ENCODE measurements at places on chromosomes 16 and 17.
A peak's percentile ranks its signal among the peaks of the same experiment; 100 is the strongest.

DNA sequence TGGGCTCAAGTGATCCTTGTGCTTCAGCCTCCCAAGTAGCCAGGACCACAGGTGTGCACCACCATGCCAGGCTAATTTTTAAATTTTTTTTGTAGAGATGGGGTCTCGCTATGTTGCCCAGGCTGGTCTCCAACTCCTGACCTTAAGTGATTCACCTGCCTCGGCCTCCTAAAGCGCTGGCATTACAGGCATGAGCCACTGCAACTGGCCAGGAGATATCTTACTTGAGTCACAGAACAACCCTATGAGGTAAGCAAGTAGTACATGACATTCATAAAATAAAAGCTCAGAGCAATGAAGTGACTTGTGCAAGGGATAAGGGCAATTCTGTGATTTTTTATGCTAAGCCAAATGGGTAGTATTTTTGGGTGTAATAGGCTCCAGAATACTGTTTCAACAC lies 57.3 kb downstream of the CDC27 start:
- no peak for DNase-seq

GRCh38 chr17:63293323-63294075 lies 152.6 kb downstream of the CYB561 start:
- DNase-seq: no peak

DNA sequence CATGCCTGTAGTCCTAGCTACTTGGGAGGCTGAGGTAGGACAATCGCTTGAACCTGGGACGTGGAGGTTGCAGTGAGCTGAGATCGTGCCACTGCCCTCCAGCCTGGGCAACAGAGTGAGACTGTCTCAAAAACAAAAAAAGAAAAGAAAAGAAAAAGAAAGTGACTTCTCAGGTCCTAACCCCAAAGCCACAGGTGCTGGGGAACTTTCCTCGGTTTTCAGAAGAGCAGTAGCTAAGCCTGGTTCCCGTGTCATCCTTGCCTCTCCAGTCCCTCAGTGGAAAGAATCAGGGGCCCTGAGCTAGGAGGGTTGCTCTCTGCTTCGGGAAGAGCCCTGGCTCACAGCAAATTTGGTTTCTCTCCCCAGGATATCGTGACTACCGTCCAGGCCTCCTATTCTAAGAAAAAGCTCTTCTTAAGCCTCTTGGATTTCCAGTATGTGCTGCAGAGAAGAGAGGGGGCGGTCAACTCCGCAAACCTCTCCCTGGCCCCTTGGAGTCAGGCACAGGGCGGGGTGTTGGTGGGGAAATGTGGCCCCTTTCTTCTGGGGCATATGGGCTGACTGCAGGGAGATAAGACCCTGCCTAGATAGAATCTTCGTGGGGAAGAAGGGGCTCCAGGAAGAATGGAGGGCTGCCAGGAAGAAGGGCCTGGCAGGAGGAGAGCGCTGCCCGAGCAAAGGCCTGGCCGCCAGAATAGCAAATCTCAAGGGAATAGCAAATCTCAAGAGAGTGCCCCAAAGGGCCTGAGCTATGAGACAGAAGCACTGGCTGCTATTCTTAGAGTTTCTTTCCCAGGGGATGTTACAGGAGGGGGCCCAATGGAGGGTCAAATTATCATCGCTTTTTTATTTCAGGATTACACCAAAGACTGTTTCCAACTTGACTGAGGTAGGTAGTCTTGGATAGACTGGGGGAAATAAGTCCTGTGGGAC lies 8.3 kb upstream of the NLRC5 start:
- no peak for DNase-seq

DNA sequence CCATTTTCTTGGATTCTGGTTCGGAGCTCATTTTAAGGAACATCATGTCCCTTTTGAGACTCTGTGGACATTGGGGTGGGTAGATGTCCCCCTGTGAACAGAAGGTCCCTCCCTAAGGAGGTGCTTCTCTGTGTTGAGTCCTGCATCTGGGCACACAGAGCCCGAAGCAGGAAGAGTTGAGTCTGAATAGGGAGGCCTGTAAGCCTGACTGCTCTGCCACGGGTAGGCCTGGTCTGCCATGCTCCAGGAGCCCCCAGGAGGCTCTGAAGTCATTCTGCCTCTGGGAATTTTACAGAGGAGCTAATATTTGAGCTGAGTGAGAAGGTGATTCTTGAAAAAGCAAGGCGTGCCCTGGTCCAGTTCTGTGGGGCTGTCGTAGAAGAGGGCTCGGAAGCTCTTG lies 50.6 kb downstream of the TENT4B start:
- no peak for DNase-seq

- no peak for DNase-seq
These were observed 7.0 kb downstream of the PLXDC1 start for GRCh38 chr17:39144416-39144840.

GRCh38 chr17:43360376-43360738 lies 38.4 kb upstream of the ARL4D start:
- DNase-seq: peak; percentile 55

DNA sequence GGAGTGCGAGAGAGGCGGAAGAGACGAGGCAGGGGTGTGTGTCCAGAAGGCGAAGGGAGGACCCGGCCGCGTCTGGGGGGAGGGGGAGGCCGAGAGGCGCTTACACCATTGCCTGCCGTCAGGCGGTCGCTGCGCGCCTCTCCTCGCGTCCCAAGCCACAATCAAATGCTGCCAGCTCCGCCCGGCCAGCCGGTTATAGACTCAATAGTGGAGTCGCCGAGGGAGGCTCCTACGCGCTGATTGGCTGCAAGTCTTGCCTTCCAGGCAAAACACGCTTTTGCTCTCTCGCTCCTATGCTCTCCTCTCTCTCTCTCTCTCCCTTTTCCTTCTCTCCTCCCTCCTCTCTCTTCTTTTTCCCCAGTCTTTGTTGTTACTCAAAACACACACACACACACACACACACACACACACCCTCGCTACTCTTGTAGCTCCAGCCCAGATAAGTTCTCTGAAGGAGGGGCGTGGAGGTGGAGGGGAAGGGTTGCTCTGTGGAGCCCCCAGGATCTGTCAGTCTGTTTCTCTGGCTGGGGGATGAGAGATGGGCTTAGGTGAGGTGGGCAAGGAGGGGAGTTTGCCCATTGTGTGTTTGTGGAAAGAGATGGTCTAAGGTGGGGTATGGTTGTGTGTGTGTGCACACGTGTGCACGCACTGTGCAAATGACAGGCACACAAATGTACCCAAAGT lies at the start of gene DLX3:
Gene DLX3 (minus strand): TSS at position 170 of the 684 bp plus-strand sequence. CDS start 226 bp downstream, outside the sequence.
- DNase-seq: no peak

- DNase-seq: no peak
These were observed 1.0 kb upstream of the ARMC5 start for GRCh38 chr16:31458073-31458843.

- DNase-seq: no peak
These were observed 5.7 kb downstream of the HS3ST3B1 start for GRCh38 chr17:14306596-14306995.

GRCh38 chr16:74743668-74744299 lies 30.8 kb downstream of the FA2H start:
- no peak for DNase-seq

DNA sequence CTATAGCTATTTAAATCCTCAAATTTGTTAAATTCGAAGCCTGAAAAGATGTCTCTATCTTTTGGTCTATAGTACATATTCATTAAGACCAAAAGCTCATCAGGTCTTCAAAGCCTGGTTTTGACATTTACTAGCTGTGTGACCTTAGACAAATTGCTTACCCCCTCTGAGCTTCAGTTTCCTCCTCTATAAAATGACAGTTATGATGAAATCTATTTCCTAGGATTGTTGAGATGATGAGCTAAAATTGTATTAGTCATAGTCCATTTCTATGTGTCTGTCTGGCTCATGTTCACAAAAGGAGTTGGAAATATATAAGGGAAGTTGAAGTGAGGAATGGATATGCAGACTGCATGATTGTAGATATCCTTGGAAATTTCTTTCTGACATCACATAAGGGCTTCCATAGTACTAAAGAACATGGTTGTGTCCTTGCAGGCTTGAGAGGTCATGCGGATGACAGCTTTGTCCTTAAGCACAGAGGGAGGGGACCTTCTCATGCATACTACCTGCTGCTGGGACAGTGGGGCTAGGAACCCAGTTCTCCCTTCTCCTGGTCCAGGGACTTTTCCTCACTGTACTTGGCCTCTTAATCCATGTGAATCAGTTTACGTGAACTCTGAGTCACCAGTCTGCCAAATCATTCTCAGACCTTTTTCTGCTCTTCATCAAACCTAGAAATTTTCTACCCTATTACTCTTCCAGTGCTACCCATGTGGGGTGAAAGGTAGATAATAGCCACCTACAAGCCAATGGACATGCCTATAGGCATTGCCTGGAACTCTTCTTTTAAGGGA lies 487.5 kb upstream of the SALL1 start:
- no peak for DNase-seq

- no peak for DNase-seq
These were observed 3.9 kb upstream of the CREBBP start for GRCh38 chr16:3884398-3884797.

GRCh38 chr16:14364386-14365199 lies 265.5 kb downstream of the PARN start:
- no peak for DNase-seq

DNA sequence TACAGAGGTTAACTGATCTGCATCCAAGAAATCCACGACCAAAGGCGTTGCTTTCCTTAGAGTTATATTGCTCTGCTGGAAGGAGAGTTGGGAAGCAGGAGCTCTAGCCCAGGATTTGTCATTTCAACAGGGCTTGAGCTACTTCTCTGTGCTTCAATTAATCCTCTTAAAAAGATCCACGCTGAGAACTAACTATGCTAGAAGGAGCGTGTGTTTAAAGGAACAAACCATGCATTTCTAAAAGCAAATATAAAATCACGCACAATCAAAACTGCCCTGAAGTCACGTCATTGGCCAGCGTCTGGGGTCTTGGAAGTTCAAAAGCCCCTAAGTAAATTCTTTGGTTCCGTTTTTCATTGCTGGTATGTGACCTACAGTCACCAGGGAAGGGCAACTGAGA lies 1.1 kb downstream of the ARL6IP1 start:
- no peak for DNase-seq

DNA sequence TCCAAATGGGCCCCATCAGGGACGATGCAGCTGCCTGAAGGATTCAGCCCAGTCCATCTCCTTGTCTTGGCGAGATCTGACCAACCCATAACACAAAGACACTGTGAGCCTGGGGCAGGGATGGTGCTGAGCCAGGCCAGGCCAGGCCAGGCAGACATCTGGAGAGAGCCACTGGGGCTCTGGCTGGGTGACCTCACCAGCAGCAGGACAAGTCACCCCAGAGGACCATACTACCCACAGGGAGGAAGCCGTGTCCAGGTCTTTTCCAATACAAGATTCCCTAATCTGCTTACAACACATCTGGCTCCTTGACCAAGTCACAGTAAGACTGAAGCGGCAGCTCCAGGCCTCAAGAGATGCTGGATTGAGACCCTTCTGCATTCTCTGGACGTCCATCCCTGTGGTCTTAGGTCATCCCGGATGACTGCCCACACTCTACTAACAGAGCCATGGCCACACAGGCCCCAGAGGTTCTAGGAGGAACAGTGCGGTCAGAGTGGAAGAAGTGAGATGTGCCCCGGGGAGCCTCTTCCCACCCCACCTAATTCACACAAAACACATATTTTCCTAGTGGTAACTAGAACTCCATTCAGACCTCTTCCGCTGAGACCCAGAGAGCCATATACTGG lies 81.8 kb upstream of the RCVRN start:
- no peak for DNase-seq

- DNase-seq: no peak
These were observed 16.3 kb downstream of the UNC45B start for GRCh38 chr17:35163886-35164285.

DNA sequence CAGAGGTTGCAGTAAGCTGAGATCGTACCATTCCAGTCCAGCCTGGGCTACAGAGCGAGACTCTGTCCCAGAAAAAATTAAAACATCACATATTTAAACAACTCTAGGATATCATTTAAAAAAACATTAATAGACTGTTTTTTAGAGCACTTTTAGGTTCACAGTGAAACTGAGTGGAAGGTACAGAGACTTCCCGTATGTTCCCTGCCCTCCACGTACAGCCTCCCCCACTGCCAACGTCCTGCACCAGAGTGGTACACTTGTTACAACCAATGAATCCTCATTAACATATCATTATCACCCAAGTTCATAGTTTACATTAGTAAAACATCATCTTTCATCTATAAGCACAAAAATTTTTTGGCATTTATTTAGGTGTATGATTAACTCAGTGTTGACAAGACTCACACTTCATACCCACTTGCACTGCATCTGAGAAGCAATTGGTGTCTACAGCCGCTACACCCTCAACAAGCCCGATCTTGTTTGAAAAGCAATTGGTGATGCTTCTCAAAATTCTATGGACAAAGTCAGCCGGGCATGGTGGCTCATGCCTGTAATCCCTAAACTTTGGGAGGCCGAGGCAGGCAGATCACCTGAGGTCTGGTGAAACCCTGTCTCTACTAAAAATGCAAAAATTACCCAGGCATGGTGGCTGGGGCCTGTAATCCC lies 39.9 kb upstream of the STH start:
- DNase-seq: no peak

GRCh38 chr17:2177235-2177811 lies 122.4 kb downstream of the HIC1 start:
- no peak for DNase-seq

DNA sequence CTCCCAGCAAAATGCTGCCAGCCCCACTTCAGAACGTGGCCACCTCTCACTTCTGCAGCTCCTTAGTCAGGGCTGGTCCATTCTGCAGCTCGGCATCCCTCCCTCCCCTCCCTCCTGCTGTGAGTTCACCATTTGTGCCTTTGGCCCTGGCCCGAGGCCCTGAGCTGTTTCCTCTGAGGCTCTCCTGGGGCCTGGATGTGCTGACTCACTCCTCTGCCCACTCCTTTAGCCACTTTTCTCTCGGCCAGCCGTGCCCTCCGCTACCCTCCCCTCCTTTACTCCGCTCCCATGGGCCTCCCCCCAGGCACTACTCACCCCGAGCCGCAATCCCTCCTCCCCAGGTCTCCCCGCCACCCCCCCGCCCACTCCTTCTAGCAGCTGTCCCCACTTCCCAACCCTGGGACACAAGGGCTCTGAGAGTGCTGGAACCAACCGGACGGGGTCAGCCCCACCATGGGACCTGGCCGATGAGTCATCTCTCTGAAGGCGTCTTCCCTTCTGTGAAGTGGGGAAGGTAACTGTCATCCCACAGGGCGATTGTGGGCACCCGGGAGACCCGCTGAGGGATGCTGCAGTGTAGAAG lies 11.5 kb downstream of the KCNG4 start:
- DNase-seq: no peak

- DNase-seq: no peak
These were observed 102.2 kb upstream of the HLF start for GRCh38 chr17:55162556-55162946.

DNA sequence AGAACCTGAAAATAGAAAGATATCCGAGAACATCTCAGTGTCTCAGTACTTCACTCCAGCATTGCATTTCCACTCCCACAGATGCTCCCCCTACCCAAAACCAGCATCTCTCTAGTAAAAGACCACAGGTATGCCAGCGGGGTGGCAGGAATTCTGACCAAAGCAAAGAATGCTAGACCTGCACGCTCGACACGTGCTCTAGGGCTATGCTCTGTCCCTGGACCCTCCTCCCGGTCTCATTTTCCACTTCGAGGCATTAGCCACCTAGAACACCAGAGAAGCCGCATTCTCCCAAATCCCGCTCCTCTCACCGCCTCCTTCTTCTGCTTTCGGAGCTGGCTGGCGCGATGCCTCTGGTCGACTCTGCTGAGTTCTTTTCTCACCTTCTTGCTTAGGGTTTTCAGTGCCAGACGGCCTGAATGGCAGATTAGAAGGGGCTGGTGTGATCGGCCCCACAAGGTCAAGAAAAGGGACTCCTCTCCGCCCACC lies 487 bp downstream of the TSR1 start:
- DNase-seq: no peak

GRCh38 chr17:79341222-79341780 lies 266.7 kb downstream of the ENGASE start:
- no peak for DNase-seq

Measured in stimulated activated CD8-positive, alpha-beta memory T cell treated with anti-CD3 and anti-CD28 coated beads, Interleukin-4, amount 100 ng/mL, for 1 hour (primary cell).